HL-60 (cell line): ENCODE measurements at places on chromosomes 7 and 10.

GRCh38 chr7:22002726-22003125, 57.0 kb upstream of the CDCA7L start:
- DNase-seq: no peak

DNA sequence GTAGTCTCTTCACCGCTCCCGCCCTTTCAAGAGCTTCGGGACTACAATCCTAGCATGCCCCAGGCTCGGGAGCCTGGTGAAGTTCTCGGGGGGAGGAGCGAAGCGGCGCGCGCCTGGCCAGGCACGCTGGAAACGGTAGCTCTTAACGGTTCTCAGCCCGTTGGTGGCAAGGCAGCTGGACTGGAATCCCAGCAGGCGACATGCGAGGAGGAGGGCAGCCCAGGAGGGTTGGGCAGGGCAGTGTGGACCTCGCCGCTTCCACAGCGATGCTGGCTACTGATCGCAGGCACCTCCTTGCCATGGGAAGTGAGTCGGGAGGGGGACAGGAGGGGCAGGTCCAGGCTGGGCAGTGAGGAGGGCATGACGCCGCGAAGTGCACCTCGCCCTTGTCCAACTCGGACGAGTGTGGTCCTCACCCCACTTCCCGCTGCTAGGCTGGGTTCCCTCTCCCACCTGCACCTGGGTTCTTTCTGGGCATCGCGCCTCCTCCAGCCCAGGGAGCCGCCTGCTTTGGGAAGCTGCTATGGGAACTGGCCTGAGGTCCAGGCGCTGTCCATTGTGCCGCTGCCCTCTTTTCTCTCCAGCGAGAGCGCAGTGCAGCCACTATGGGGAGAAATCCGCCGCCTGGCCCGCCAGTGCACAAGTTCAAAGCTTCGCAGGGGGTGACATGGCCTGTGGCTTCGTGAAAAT, 367.8 kb upstream of the NUPR2 start:
- DNase-seq: no peak

DNA sequence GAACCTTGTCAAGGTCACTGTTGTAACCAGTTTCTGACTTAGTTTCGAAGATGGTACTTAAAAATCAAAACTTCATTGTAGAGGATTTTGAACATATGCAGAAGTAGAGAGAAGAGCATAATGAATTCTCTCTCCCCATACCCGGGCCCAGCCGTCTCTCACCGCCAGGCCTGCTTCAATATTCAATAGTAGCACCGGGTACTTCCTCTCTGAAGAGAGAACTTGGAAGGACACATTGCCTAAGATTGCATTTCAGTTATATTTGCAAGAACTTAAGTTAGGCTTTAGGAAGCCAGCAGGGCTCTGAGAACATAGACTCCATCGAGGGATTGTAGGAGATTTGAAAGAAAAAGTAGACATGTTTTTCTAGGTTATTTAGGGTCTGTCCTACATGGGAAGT, 19.1 kb downstream of the LMTK2 start:
- DNase-seq: peak; percentile 17

DNA sequence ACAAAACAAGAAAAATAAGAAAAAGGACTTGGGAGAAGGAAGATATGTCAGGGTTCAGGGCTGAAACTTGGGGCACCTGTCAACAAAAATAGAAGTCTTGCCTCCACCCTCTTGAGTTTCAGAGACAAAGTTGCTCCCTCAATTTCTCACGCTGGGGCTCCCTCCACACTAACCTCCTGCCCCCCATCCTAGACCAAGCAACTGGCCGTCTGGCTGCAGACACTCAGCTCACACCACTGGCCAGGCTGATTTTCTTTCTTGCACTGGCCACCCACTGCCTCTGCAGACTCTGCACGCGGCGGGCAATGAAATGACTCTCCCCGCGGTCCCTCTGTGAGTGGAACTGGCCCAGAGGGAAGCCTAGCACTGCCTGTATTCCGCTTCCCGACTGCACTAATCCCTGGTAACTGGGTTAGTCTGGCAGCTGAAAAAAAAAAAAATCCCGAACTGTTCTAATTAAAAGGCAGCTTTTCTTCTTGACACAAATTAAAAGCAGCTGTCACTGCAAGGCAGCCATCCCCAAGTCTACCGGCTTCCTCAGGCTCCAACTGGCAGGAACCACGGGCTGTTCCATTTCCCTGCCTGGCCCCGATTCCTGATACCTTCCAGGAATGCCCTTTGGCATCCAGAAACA, 83.5 kb downstream of the SPDYE5 start:
- DNase-seq: no peak

- no peak for DNase-seq
These were observed 80.8 kb downstream of the GPR26 start for GRCh38 chr10:123746942-123747341.

- DNase-seq: no peak
These were observed 156.5 kb upstream of the NPS start for GRCh38 chr10:127392351-127393235.

- no peak for DNase-seq
These were observed 5.6 kb upstream of the MUC3A start for GRCh38 chr7:100943693-100944092.

DNA sequence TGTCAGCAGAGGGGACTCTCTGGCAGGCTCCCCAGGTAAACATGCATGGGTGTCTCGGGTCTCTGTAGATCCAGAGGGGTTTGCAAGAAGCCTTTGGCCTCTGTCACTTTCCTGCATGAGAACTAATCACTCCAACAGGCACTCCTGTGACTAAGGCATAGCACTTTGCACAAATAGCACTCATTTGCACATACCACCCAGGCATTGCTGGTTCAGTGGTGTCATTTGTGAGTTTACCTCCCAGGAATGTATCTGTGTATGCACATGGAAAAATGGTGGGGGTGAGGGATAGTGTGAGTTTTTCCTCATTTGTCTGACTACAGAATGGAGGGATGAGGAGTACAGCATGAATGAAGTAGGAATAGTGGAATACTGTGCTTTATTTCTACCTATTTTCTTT, 39.5 kb downstream of the CNNM1 start:
- no peak for DNase-seq

GRCh38 chr7:158976468-158976848, 120.1 kb downstream of the DYNC2I1 start:
- no peak for DNase-seq

DNA sequence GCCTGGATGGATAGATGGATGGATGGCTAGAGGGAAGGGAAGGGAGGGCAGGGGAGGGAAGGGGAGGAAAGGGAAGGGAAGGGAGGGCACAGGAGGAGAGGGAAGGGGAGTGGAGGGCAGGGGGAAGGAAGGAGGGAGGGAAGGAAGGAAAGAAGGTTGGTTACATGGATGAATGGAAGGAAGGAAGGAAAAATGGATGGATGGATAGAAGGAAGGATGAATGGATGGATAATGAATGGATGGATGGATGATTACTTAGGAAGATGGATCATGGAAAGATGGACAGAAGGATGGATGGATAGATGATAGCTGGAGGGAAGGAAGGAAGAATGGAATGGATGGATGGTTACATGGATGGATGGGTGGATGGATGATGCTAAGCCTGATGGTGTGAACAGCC, 451.7 kb upstream of the FOXK1 start:
- no peak for DNase-seq

DNA sequence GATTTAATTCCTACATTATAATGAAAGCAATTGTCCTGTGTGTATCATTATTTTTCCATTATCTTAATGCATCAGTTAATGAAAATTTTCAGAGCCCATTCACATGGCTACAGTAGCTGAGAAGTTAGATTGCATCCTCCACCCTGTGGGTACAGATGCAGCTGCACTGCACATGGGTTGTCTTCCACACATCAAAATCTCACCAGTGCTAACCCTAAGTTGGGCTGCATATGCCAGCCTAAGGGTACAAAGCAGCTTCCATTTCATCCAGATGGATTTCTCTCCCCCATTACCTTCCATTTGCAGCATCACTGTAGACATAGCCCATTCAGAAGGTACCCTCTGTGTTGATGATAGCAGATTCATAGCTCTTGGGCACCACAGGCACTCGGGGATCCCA, 74.7 kb upstream of the WDR11 start:
- no peak for DNase-seq

GRCh38 chr7:103521937-103522336, 75.9 kb upstream of the SLC26A5 start:
- DNase-seq: no peak

- DNase-seq: no peak
These were observed 86.8 kb upstream of the CHST15 start for GRCh38 chr10:124180044-124180745.

- DNase-seq: no peak
These were observed 17.6 kb downstream of the KNDC1 start for GRCh38 chr10:133177380-133178157.

DNA sequence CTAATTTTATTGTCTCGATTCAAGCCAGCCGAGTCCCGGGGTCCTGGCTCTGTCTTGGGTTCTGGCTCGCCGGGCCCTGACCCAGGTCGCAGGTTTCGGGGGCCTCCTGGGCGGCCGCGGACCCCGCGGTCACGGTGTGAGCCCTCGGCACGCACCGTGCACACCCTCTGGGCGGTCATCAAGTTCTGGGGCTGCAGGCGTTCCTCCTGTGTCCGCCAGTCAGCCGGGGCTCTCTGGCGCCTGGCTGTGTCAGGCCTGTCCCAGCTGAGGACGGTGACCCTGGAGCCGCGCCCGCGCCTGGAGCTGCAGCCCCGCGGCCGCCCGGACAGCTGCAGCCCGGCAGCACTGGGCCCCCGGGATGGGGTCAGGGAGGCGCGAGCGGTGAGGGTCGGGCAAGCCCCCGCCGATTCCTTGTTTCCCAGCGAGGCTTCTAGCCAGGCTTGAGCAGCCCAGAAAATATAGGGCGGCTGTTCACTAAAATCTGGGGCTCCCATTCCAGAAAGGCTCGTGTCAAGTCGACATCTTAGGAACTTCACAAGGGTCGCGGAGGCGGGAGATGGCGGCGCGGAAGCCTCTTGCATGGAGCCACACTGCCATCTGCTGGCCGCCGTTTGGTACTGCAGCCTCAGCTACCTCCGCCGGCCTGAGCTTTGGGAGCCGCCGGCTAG, 4.2 kb upstream of the HOXA7 start:
- peak; percentile 81 for DNase-seq

GRCh38 chr10:29701306-29701705, 66.5 kb upstream of the SVIL start:
- DNase-seq: no peak

- DNase-seq: no peak
These were observed 11.2 kb upstream of the CCSER2 start for GRCh38 chr10:84317174-84317573.

DNA sequence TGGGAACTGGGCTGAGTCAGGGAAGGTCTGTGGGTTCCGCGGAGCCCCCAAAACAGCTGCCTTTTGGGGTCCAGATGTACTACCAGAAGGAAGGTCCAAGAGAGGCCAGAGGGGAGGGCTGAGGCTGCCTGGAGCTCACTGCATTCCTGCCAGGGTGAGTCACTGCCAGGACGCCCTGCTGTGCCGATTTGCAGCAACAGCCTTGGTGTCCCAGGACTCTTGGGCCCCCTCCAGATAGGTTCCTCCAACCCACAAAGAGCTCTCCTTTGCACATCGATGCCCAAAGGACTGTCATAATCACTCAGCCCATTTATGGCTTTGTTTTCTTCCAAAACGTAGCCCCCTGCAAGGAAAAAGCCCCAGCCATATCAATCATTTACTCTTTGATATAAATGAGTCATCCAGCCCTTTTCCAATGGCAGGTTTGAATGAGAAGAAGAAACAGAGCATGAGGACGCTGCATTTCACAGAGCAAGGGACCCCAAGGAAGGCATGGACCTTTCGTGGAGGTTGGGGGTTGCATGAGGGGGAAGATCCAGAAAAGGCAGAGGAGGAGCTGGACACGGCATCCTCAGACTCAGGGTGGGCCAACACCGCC, 32.2 kb upstream of the COL13A1 start:
- DNase-seq: no peak

DNA sequence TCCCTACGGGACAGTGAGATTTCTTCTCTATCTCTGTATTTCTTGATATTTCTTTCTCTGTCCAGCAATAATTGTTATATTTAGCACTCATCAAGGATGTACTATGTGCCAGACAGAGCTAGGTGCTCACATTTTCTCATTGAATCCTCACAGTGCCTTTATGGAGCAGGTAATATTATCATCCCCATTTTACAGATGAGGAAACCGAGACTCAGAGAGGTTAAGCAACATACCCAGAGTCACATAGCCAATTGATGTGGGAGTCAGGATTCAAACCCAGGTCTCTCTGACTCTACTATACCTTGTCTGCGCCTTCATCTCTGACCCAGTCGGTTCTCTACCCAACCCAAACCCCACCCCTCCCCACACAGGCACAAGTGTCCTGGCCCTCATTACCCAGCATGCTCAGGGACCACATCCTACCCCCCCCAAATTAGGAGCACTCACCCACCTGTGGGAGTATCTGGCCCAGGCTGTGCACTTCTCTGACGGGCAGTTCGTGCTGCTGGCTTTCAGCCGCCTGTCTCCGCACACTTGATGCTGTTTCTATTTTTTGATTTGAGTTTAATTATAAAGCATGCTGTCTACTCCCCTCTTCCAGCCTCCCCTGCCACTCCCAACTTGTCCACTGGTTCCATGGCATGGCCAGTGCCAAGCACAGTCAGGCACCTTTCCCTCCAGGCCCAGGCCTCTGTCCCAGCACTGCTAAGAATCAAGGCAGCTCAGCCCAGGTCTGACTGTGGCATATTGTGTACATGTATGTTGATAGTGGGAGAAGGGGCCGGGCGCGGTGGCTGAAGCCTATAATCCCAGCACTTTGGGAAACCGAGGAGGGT, 9.8 kb upstream of the SAMD8 start:
- DNase-seq: no peak
